Glutamatergic neuron (in vitro differentiated cells): ENCODE measurements at places on chromosomes 3 and 15. TPM values are rescaled to one million over a fixed set of nuclear protein-coding genes. Genes with fewer than 3 reads are reported as not detected.

Gene LRRIQ4
- total RNA-seq: 0.29 TPM

Gene MUC20
- total RNA-seq: not detected

Gene IL5RA
- not detected for total RNA-seq

Gene FRMD4B
- total RNA-seq: 3.9 TPM

Gene DZIP1L
- total RNA-seq: 3.3 TPM
